Central memory CD8-positive, alpha-beta T cell (primary cell): ENCODE measurements at places on chromosomes 5 and 9.

DNA sequence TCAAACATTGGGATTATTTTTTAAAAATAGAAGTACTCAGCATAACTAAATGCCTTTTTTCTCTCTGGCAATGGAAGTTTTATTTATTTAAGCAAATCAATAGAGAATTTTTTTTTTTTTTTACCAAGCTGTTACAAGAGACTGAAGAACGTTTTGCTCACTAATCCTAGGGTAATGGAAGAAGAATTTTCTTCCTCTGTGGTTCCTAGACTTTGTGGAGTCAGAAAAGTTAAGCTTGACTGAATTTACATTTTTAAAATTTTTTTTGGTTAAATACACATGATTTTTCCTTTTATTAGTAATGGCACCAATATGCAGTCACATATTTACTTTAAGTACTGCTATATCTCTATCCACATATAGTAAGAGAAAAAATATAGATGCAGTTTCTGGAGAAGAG is 189.8 kb downstream of the PCSK1 start:
- DNase-seq: no peak

DNA sequence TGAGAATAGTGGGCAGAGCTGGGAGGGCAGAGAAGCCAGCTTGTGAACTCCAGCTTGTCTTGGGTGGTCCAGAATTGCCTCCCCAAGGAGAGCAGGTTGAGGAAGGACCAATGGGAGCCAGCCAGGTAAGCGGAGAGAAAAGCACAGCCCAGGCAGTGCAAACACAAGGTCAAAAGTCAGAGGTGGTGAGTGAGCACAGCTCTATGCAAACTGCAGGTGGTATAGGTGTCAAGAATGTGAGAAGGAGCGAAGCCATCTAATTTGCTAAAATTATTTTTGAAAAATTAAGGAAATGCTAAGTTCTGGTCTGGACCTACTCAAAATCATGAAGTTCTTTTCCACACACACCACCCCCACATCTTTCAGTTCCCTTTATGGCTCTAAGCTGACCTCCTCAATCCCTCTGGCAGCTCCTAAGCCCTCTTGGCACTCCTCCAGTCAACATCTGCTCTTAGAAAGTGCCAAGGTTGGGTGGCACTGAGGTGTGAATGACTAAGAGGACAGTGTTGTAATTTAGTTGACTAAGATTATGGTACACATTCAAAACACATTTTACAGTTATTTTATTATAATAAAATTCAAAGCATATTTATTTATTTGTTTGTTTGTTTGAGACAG is 6.6 kb upstream of the OTULINL start:
- DNase-seq: no peak

DNA sequence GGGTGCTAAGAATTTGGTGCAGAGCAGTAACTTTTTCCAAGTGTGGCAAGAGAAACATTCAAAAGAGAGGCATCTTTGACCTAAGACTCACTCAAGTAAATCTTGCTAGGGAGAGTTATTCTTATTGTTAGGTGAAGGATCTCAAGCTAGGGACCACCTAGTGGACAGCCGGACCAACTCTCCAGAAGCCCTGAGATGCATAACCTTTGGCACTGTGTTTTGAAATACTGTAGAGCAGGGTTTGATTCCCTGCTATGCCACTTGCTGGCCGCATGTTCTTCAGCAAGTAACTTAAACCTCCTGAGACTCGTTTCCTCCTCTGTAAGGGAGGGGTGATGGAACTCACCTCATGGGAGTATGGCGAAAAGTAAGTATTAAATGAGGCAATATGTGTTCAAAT is 336.1 kb upstream of the ADAMTSL1 start:
- DNase-seq: no peak

DNA sequence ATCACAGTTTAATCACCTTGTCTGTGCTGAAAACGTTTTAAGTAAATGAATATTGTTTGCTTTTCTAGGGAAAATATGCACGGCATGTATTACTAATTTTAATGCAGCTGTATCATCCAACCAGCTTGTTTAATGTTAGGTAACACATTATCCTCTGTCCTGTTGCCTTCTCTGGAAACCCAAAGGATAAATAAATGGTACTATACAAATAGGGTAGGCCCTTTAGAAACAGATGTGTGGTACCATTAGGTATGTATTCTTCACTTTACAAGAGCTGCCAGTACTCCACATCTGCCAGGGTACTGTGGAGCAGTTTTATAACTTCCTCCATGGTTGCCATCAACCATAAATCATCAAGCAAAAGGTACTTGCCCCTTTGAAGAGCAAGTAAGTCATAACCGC is 42.9 kb downstream of the FAF2 start:
- no peak for DNase-seq

DNA sequence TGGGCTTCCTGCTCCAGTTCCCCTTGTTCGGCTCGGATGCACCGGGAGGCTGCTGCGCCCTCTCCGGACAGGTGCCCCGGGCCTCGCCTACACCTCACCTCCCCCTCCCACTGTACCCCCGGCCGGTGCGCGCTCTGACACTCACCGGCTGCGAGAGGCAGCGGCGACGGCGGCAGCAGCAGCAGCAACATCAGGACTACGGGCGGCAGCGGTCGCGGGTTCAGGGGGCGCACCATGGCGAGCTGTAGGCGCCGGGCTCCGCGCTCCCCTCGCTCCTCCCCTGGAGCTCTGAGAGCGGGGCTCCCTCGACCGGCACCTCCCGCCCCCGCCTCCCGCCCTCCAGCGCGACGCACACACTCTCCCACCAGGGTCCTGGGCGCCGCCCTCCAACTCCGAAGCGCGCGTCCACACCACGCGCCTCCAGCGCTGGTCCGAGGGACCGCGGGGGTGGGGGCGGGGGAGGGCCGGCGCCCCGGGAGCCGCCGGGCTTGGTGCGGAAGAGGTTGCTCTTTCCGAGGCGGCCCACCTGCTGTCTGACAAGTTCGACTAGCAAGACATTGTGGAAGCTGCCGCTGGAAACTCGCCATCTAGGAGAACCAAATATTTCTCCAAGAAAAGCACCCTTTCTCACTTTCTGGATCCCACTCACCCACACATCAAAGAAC is at the start of gene GFRA3:
Gene GFRA3, minus strand, starts transcription at position 433 of the 665 bp plus-strand sequence. Its CDS starts 197 bp downstream, at position 236.
- DNase-seq: no peak

DNA sequence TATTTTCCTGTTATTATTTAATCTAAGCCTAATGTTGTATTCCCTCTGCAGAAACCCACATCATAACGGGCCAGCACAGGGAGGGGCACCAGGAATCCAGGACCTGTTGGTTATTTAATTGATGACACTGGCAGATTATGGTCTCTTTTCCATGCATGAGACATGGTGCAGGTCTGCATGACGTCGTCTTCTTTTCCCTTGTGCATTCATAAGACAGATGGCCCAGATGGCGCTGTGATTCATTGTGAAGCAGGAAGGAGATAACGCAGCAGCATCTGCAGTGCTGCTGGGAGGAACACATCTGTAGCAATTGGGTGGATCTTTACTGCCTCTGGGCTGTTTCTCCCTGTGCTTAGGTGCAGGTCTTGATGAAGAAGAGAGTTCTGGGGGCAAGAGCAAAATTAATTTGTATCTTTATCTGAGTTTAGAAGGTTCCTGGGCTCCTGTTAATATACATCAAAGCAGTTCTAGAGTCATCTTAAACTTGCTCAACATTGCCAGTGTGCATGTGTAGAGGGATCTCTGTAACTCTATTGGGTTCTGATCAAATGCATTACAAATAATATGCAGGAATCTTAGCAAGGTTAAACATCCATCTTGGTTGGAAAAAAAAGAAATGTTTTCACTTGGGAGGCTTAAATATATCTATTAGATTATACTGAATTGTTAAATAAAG is 176.1 kb downstream of the PCSK1 start:
- DNase-seq: no peak

- no peak for DNase-seq
Measured at GRCh38 chr5:178327446-178327845, 94.8 kb upstream of the PHYKPL start.

- DNase-seq: peak; percentile 54
Measured at GRCh38 chr9:100028201-100028784, 70.5 kb downstream of the ERP44 start.

DNA sequence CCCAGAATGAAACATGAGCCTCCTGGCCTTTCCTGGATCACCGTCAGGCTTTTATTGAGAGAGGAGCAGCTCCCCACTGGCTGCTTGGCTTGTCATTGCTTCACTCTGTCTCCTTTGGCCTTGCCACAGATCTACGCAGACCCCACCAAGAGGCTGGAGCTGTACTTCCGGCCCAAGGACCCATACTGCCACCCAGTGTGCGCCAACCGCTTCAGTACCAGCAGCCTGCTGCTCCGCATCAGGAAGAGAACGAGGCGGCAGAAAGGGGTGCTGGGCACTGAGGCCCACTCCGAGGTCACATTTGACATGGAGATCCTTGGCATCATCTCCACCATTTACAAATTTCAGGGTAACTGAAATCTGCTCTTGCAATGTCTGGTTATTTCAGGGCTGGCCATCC is 11.2 kb downstream of the GTF3C5 start:
- DNase-seq: no peak

GRCh38 chr5:163459462-163459818 is 462 bp downstream of the NUDCD2 start:
- DNase-seq: no peak

DNA sequence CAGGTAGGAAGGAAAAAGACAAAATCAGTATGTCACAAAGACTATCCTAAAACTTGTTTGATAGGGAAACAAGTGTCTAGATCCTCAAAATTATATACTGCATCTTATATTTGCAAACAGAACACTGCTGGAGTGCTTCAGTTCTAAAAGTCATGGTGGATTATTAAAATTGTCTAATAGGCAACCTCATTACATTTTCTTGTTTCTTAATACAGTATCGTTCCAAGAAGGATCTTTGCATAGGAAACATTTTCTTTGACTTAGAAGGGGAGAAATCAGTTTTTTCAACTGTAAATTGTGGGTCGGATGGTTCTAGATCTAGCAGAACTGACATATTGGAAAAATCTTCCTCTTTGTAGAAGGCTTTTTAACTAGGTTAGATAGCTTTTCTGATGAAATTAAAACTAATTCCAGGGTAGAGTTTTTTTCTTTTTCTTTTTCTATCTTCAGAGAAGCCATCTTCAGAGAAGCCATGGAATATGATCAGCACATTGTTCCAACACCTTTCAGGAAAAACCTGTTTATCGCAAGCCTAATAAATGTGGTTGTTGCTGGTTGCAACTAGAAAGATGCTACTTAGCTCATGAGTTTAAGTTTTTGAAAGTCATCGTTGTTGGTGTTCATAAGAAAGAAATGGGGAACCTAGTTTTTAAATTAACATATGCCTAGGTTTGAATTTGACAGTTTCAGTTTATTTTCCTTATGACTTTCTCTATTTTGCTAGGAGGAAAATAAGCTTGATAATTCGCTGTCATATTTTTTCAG is 7.4 kb downstream of the CPEB4 start:
- no peak for DNase-seq

- no peak for DNase-seq
Measured at GRCh38 chr9:12712532-12712931, 19.3 kb downstream of the TYRP1 start.

GRCh38 chr5:55926476-55926875 is 68.3 kb downstream of the IL6ST start:
- no peak for DNase-seq

DNA sequence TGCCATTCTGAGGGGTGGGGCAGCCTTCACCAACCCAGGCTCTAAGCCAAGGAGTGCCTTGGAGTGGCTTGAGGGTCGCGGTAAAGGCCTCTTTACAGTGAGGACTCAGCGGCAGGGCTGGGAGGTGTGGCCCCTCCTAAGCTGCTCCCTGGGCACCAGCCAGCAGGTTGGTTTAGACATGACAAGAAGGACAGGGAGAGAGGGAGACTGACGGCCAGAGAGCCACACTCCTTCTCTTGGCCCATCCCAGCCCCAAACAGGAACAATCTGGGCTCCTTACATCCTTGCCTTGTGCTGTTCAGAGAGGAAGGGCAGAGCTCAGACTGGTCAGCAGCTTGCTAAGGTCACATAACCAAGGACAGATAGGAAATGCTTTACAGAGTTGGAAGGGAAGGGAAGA is 94.5 kb downstream of the LMX1B start:
- DNase-seq: peak; percentile 10

DNA sequence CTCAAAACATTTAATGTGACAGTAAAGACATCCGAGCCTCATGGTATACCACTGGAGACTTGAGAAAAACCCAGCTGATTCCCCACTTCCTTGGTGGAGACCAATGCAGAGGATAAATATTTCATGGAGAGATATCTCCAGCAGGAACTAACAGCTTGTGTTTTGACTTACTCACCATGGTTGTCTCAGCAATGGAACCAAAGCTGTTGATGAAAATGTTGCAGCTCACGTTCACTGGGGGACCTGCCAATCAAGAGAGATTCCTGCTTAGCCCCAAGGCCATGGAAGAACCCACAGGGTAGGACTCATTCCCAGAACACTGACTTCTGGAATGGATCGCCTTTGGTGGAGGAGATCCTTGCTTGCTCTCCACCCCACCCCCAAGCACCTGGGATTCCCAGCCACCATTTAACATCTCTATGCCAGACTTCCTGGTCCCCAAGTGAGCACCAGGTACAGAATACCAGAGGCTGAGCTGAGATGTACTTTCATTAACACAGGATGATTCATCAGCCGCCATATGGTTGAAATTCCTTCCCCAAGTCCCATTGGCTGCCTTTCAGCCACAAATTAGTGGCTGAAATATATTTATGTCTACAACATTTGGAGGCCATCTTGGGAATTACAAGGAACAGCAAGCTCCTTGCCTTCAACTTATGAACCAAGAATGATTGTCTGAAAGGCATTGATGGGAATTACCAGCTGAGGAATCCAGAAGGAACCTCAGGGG is 37.9 kb downstream of the GLRA1 start:
- no peak for DNase-seq

DNA sequence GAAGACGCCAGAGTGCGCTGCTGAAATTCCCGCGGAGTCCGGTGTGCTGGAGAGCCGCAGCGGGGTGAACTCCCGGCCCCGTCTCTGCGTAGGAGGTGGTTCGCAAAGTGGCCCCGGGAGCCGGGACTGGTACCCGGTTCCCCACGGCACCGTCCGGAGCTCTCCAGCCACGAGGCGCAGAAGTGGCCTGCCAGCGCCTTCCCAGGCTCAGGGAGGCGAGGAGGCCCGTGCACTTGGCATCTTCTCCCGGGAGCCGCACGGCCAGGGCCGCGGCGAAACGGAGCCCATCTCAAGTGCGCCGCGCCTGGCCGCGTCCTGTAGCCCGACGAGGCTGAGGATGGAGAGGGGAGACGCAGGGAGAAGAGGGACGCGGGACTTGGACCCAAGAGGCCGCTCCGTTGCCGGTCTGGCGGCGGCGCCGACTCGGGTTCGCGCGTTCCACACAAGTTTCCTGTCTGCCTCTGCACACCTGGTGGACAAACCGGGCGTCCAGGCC is 1.1 kb upstream of the IRX1 start:
- DNase-seq: no peak

GRCh38 chr9:70959366-70959765 is 162.1 kb downstream of the TRPM3 start:
- no peak for DNase-seq

DNA sequence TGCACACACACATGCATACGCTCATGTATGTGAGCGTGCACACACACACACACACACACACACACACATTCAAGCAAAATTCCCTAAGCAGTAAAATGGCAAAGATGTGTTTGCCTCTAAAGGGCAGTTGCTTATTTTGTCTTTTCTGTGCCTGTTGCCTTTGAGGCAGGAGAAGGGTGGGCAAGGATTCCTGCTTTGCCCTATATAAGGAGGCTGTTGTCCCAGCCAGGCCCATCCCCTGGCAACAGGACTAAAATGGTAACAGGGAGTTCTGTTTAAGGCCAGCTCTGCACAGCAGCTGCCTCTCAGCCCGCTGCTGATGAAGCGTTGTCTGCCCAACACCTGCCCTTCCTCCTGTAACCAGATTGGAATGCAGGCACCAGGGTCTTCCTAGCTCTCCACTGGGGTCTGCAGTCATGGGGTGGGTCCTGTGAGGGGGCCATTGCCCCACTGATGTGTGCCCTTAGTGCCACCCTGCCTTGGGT is 64.4 kb downstream of the PPARGC1B start:
- DNase-seq: no peak

- no peak for DNase-seq
Measured at GRCh38 chr9:14797435-14797834, 74.9 kb upstream of the CER1 start.
